B cell (primary cell): ENCODE measurements at places on chromosomes 13 and 19.
A peak's percentile ranks its signal among the peaks of the same experiment; 100 is the strongest.

DNA sequence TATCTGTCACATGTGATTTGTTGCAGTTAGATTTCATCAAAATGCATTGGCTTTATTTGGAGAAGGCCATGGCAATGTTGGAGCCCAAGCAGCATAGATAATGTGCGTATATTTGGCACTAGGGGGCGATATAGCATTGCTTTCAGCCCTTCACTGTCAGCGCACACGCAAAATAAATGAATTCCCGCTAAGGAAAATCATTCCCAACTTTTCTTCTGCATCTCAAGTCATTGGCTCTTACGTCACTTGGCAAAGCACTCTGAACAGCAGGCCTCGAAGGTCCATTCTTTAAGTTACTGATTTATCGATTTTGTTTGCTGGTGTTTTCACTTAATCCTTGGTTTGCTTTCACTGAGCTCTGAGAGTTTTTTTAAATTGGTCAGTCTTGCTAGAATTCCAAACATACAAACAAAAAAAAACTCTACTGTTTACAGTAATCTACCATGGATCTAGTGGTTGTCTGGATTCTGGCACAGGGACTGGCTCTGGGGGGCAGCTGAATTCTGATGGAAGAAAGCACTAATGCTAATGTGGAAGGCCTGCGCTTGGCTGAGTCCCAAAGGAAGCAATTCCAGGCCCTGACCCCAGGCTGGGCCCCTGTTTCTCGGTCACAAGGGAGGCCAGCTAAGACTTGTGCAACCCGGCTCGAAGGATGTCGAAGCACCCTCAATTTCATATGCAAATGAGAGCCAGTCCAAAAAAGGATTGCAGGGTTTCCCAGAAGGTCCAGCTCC, 97.7 kb upstream of the IPO5 start:
- peak; percentile 31 for DNase-seq

DNA sequence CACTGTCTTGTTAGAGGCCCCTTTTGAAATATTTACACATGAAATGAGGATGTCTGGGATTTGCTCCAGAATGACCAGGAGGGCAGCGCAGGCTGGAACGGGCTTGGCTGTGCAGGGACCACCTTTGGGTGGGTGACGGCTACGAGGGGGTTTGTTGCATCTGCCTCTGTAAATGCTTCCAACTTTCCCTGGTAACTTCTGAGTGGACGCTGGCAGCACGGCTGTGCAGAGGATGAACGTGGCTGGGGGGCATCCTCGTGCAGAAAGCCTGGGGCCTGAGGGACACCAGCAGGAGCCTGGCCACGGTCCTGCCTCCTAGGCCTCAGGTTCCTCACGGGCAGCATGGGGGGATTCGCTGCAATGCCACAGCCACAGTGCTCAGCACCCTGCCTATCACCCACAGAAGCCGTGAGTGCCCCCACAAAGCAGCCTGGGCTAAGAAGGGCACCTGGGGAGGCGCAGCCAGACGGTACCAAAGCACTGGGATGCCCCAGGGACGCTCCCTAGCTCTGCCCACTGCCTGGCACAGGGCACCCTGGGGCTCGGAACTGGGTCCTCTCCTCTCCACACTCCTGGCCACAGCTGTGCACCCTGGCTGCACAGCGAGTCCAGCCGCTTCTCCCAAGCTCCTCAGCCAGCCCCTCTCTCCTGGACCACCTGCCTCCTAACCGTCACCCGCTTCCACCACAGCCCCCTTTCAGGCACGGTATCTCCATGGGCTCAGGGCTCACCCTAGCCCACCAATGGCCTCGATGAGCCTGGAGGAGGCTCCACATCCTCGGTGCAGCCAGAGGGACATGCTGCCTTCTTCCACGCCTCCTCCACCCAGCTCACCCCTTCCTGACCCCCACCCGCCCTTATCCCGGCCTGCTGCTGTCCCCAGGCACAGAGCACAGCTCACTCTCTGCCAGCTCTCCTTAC, 44.5 kb downstream of the MLLT1 start:
- DNase-seq, result no peak

GRCh38 chr13:110397436-110398115, 90.5 kb downstream of the COL4A2 start:
- DNase-seq, result no peak

GRCh38 chr13:104895521-104895920, 1639.9 kb downstream of the EFNB2 start:
- DNase-seq, result no peak

- DNase-seq, result no peak
Measured at GRCh38 chr19:47446534-47447469, 24.9 kb downstream of the SLC8A2 start.

DNA sequence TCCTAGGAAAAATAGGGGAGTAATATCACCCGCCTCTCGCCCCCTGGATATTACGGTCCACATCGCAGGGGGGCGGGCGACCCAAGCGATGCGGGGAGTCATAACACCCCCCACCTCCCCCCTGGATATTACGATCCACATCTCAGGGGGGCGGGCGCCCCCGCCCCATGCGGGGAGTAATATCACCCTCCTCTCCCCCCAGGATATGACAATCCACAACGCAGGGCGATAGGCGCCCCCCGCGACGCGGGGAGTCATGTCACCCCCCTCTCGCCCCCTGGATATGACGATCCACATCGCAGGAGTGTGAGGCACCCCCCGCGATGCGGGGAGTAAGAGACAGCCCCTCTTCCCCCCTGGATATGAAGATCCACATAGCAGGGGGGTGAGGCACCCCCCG, 684.4 kb upstream of the PCDH9 start:
- DNase-seq, result no peak

GRCh38 chr13:24683838-24684599, 3.8 kb downstream of the ATP12A start:
- DNase-seq, result peak; percentile 60

DNA sequence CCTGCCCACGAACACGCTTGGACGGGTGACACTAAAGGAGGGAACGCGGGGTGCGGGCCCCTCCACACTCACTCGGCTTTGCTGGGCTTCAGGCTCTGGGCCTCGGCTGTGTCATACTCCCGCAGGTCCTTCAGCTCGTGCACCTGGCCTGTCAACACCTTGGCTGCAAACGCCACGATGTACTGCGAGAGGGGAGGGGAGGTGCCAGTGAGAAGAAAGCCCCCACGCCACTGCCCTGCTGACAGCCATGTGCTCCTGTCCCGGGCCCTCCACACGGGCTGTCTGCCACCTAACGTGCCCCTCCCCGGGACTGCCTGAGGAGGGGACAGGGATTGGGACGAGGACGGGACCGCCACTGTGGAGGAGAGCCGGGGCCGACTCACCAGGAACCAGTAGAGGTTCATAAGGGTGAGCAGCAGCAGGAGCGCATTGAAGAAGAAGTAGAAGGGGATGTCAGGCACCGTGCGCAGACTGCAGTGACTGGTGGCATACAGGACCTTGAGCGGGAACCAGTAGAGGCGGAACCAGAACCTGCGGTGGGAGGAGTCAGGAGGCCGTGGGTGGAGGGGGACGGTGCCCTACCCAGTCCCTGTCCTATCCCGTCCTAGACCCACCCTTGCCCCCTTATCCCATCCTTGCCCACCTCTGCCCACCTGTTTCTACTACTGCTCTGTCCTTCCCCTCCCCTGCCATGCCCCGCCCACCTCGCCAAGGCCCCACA, 16.9 kb downstream of the CERS1 start:
- DNase-seq, result no peak

GRCh38 chr13:110576070-110576394, 14.5 kb upstream of the RAB20 start:
- no peak for DNase-seq

DNA sequence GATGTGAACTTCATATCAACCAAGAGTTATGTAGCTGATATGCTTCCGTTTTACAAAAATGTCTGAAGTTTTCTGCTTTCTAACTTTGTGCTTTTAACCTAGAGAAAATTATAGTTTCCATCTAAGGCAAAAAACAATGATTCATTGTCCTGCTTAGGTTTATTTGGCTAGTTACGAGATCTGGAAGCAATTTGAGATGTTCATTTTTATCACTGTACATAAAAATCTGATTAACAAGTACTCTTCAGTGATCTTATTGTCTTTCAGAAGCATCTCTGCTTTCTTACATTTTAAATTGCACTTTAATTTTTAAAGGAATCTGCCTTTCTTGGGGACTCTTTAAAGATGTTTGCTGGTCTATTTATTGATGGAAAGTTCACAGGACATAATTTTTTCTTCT, 188.1 kb downstream of the RFC3 start:
- DNase-seq, result no peak

GRCh38 chr19:40691421-40692211, 1.2 kb upstream of the NUMBL start:
- DNase-seq, result peak; percentile 53

- no peak for DNase-seq
Measured at GRCh38 chr13:21008026-21008425, 53.4 kb downstream of the LATS2 start.

GRCh38 chr13:96769874-96770273, 224.4 kb downstream of the OXGR1 start:
- no peak for DNase-seq

DNA sequence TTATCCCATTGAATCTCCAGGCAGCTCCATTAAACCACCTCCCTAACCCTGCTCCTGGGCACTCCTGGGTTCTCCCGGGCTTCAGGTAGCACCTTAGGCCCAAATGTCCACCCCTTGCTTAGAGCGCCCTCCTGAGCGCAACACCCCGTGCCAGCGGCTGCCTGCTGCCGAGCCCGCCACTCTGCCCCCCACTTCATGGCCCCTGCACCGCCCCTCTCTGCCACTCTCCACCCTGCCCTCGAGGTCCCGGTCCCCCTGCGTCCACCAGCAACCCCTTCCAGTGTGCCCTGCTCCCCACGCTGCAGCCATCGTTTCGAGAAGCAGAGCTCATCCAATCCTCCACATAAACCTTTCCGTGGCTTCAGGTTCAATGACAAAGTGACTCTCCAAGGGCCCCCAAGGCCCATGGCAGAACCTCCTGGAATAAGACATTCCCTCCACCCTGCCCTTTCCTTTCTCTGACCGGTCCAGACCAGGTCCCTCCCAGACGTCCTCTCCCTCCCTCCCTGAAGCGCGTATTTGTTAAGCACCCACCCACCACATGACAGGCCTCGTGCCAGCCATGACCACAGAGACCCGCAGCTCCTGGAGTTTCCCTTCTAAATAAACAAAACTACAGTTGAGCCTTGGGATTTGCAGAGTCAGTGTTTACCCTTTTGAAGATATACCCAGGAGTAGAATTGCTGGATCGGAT, 66.6 kb downstream of the ARHGEF18 start:
- no peak for DNase-seq

- no peak for DNase-seq
Measured at GRCh38 chr19:36120092-36120983, 5.1 kb downstream of the TBCB start.

DNA sequence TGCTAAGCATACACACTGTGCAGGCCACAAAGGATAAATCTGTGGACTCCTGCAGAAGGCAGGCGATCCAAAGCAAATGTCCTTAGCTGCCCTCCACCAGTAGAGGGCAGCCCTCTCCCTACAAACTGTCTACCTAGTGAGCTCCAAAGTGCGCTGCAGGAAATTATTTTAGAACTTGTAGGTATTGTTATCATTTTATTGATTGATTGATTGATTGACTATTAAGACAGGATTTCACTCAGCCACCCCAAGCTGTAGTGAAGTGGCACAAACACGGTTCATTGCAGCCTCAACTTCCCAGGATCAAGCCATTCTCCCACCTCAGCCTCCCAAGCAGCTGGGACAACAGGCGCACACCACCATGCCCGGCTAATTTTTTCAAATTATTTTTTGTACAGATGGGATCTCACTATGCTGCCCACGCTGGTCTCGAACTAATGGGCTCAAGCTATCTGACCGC, 37.3 kb downstream of the RNF6 start:
- DNase-seq, result peak; percentile 78

DNA sequence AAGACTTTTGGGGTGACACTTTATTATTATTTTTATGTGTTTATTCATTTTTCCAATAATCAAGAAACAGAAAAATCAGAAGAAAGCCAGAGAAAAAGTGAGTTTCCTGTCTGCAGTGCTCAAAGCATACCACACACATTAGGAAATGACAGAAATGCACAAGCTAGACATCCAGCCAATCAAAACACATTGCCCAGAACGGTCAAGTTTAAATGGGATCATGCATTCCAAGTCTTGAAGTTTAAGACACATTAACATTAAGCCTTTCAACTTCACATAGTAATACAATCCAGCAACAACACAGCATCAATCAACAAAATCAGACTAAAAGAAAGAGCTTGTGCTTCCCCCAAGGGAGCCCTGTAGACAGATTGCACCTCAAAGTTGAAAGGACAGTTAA, 28.7 kb upstream of the MEDAG start:
- no peak for DNase-seq

DNA sequence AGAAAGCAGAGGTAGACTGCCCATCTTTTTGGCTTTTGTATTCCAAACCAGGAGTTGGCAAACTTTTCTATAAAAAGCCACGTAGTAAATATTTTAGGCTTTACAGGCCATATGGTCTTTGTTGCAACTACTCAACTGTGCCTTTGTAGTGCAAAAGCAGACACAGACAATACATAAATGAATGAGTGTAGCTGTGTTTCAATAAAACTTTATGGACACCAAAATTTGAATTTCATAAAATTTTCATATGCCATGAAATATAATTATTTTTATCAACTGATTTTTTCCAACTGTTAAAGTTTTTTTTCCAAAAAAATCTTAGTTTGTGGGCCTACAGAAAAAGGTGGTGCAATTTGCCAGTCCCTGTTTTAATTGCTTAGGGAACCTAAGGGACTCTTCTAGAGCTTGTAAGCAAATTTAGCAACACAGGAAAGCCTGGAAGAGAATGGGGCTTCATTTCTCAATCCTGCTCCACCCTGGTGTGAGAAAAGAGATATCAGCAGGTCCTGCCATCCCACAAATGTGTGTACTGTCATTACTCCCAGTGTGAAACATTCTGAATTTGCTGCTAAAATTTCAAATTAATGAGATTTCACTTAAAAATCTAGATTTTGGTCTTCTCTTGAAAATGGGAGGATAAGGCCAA, 194.2 kb downstream of the RGCC start:
- no peak for DNase-seq

- DNase-seq, result peak; percentile 44
Measured at GRCh38 chr13:99657848-99658260, 156.6 kb downstream of the TM9SF2 start.
